Prostate gland (tissue), 2 donors: ENCODE measurements at places on chromosomes 12 and 14.
A peak's percentile ranks its signal among the peaks of the same experiment; 100 is the strongest.

GRCh38 chr14:101825797-101826196 lies 64.3 kb downstream of the PPP2R5C start:
- H3K4me1 ChIP-seq: peaks cover 4% of the 10 kb centered on the region
- H3K27me3 ChIP-seq: no peaks in the 10 kb centered on the region
- no peak for DNase-seq
- H3K4me3 ChIP-seq: no peak overlapping the region
- H3K27ac ChIP-seq: peak overlapping the region; percentile 11

- DNase-seq: no peak
- no peak overlapping the region for H3K4me3 ChIP-seq
- H3K36me3 ChIP-seq: no peaks in the 10 kb centered on the region
- no peaks in the 10 kb centered on the region for H3K4me1 ChIP-seq
Measured at GRCh38 chr12:88633312-88633711, 53.0 kb upstream of the KITLG start.

GRCh38 chr12:131177599-131177998 lies 223.9 kb downstream of the ADGRD1 start:
- no peaks in the 10 kb centered on the region for H3K4me1 ChIP-seq
- no peak overlapping the region for H3K4me3 ChIP-seq
- no peaks in the 10 kb centered on the region for H3K27me3 ChIP-seq
- no peak for DNase-seq
- H3K36me3 ChIP-seq: no peaks in the 10 kb centered on the region

GRCh38 chr14:86596024-86596423 lies 1066.1 kb downstream of the FLRT2 start:
- H3K27me3 ChIP-seq: no peaks in the 10 kb centered on the region
- H3K4me1 ChIP-seq: no peaks in the 10 kb centered on the region
- no peak for DNase-seq
- H3K27ac ChIP-seq: no peak overlapping the region

GRCh38 chr14:92759300-92759678 lies 10.9 kb upstream of the LGMN start:
- no peak for DNase-seq
- no peak overlapping the region for H3K4me3 ChIP-seq
- H3K27me3 ChIP-seq: no peaks in the 10 kb centered on the region
- no peaks in the 10 kb centered on the region for H3K36me3 ChIP-seq
- no peaks in the 10 kb centered on the region for H3K4me1 ChIP-seq
